ENCODE measurements at places on chromosomes 7 and 10.

- no peak for DNase-seq
Observed at GRCh38 chr7:99021941-99022560, 121.9 kb downstream of the SMURF1 start.

DNA sequence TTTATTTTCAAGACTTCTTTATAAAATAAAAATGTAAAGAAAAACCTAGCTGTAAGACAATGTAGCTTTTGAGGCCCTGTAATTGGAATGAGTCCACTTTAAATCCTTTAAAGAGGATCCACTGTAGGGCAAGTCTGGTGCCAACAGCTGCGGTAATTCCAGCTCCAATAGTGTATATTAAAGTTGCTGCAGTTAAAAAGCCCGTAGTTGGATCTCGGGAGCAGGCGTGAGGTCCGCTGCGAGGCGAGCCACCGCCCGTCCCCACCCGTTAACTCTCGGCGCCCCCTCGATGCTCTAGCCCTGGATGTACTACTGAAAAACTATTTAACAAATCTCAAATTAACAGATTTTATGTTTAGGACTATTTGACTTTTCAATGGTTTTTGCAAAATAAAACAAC is 414.7 kb upstream of the SEMA3C start:
- no peak for DNase-seq

GRCh38 chr7:949021-949934 is 5.2 kb downstream of the ADAP1 start:
- no peak for DNase-seq

DNA sequence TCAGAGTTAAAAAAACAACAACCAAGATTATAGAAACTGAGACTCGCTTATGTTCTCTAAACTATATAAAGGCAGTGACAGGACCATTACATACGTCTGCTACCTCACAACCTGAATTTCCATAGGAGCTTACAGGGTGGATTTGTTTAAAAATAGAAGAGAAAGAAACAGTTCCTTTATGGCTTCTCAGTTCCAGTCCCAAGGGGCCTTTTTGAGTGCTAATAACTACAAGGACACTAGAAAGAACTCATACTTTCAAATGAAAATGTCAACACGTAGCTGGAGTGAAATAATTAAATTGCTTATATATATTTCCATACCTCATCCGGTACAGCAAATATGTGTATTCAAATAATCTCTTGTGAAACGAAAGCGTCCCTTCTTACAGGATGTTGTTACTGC is 19.7 kb downstream of the TSPAN12 start:
- no peak for DNase-seq

GRCh38 chr10:49076319-49076718 is 39.0 kb downstream of the VSTM4 start:
- DNase-seq = no peak

GRCh38 chr7:151702961-151703360 is 174.0 kb downstream of the PRKAG2 start:
- DNase-seq = no peak

GRCh38 chr10:102375250-102375649 is 20.3 kb upstream of the NFKB2 start:
- DNase-seq = no peak

- DNase-seq = no peak
Observed at GRCh38 chr7:124965553-124965952, 35.9 kb upstream of the POT1 start.

DNA sequence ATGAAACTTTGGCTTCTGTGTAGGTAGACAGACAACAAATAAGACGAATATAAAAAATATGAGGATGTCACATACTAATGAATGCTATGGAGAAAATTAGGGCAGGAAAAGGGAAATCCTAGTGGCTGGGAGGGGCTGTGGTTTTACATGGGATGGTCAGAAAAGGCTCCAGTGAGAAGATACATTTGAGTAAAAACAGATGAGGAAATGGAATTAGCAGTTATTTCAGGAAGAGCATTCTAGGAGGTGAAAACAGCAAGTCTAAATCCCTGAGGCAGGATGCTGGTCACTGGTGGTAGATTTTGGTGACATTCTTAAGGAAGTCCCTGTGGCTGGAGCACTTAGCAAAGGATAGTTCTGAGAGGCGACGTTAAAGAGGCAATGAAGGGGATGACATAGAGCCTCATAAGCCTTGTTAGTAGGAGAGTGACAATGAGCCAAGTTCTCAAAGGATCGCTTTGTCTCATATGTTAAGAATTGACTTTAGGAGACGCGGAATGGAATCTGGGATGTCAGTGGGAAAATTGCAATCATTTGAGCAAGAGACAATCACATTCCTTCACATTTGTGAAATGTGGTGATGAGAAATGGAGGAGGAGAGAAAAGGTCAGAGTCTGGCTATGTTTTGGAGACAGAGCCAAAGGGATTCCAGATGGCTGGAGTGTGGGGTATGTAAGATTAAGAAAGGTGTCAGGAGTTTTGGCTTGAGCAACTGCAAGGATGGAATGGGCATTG is 384.7 kb upstream of the FZD8 start:
- no peak for DNase-seq

Measured in occipital lobe (tissue), 3 donors.